Gastrocnemius medialis (tissue), 4 donors: ENCODE measurements at places on chromosomes 16 and 17. TPM values are rescaled to one million over a fixed set of nuclear protein-coding genes. Genes with fewer than 3 reads are reported as not detected.

Gene CD79B
- total RNA-seq: 4.2 TPM

Gene RGS11
- 1.8 TPM for total RNA-seq

Gene RAB37
- 3.7 TPM for total RNA-seq

Gene SDR42E2
- total RNA-seq: not detected

Gene KRTAP17-1
- total RNA-seq: not detected

Gene OSBPL7
- total RNA-seq: 1.0 TPM

Gene FBXW10
- 0.56 TPM for total RNA-seq

DNA sequence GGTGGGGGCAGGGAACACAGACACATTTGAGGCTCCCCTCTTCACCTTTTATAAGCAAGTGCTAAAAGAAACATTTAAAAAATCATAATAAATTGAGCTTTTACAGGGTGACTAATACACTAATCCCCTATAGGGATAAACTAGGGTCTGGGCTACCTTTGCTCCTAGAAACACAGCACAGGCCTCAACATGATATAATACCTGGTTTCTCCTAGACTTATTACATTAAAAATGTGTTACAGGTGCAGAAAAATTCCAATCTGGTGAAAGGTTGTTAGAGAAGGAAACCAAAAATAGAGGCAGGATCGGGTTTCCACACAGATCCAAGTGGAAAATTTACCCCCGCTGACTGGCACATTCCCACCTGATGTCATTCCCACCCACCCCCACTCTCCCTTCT, 124.7 kb upstream of the NOG start:
- no peak for DNase-seq

- DNase-seq: no peak
Observed at GRCh38 chr17:52410781-52411180, 252.3 kb upstream of the CA10 start.

DNA sequence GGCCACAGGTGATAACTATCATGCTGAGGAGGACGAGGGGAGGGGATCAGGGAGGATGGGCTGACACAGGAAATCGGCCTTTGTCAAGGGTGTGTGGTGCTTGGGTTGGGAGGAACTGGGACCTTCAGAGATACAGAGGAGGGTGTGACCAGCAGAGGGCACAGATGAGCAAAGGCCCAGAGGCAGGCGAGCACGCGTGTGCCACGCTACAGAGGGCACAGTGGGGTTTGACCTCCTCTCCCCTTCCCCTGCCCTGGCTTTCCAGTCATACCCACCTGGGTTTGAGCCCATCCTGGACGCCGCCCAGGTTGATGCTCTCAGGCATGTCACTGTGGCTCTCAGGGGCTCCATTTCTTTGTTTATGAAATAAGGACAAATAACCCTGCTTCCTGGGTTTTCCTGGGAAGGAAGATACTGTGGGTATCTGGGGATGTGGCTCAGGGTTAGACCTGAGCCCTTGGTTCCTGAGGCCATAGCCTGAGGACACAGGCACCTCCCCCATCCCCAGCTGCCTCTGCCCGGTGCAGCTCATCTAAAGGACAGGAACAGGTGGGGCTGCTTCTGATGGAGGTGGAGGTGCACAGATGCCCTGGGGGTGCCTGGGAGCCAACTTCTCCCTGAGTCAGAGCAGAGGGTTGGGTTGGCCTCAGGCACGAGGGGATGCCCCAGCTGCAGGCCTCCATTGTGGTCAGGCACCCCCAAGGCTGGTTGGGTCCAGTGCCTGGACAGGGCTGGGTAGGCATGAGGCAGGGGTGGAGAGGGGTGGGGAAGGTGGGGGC, 51.8 kb downstream of the BEAN1 start:
- DNase-seq: peak; percentile 66

GRCh38 chr16:30369938-30370455, 297 bp downstream of the TBC1D10B start:
- no peak for DNase-seq

GRCh38 chr17:27241346-27241946, 52.5 kb upstream of the WSB1 start:
- DNase-seq: no peak

GRCh38 chr17:28643983-28644786, 773 bp downstream of the BLTP2 start:
- DNase-seq: peak; percentile 39

- DNase-seq: no peak
Observed at GRCh38 chr17:72236980-72237633, 116.3 kb downstream of the SOX9 start.

DNA sequence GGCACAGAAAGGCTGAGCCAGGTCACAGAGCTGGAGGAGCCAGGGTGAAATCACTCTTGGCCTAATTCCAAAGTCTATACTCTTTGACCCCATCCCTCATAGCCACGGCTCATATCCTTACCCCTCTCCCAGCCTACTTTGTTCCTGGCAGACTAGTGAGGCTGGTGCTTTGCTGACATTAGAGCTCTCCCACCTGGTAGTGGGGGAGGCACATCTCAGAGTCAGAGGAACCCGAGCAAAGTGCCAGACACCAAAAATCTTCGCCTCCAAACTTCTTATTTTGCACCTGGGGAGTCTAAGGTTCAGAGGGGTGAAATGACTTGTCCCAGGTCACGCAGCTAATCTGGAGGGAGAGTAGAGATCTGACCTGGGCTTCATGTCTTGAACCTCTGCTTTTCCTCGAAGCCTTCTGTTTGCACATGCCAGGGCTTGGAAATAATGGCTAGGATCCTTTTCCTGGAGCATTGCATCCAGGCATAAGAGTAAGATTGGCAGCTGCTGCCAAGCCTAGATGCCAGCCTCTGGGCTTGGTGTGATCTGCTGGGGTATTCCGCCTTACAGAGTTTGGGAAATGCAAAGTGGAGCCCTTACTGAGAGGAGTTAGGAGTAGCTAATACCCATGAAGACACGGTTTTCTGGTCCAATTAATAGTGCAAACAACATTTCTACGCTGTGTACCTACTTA, 126.9 kb downstream of the SPACA3 start:
- no peak for DNase-seq

DNA sequence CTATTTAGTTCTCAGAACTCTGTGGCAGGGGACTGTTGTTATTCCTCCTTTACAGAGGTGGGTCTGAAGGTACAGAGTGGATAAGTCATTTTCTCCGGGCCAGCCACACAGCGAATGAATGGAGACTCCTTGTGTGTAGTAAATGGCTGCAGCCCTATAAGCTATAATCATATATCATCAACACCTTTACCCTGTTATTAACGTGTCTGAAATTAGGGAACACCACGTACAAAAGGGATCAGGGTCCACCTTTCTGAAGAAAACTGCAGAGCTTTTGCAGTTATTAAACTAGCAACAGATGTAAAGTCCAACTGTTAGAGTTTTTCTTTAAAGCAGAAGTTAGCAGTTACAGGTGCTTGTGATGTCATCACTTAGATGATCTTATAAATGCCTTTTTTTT, 696.7 kb downstream of the MAF start:
- DNase-seq: no peak

- DNase-seq: no peak
Observed at GRCh38 chr17:80771612-80772005, 220.0 kb upstream of the CHMP6 start.

DNA sequence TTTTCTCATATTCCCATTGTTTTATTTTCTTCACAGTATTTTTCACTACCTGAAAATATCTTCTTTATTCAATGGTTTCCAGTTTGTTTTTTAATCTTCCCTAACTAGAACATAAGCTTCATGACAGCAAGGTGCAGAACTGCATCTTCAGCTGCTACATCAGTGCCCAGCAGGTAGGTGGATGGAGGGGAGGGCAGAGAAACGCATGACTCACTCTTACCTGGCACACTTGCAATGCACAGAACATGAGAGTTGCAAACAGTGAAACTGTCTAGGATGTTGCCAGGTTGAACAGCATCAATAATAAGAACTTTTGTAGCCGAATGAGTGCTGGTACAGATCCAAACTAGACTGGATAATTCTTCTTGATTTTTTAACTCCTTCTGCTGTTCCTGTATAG, 127.1 kb downstream of the SPAG9 start:
- DNase-seq: no peak

DNA sequence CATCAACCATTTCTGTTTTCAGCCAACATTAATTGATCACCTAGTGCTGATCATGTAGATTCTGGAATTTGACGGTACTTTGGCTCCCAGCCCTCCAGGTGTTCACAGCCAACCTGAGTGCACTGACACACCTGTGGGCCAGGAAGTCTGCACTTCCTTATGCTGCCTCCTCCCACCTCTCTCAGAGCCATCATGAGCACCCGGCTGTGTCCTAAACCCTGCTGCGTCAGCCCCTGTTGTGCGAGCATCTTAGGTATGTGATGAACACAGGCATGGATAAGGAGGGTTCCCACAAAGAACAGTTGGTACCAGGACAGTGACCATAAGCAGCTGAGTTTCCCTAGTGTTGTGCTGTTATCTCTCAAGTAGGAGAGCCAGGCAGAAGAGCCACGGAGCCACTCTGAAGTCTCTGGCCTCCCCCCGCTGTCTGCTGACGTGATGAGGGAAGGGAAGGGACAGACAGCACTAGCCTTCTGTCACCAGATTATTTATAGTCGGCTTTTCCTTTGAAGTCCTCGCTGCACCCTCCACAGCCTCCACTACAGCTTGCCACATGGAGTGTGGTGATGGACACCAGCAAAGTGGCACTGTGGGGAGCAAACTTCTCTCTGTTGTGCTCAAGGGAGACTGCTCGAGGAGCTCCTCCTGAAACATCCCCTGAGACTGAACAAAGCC, 162.8 kb upstream of the ANKFN1 start:
- no peak for DNase-seq

- no peak for DNase-seq
Observed at GRCh38 chr16:27566417-27566816, 16.5 kb downstream of the KATNIP start.
